8988T (cell line): ENCODE measurements at places on chromosomes 5 and 9.

- no peak for DNase-seq
These were observed 47.1 kb downstream of the ANKH start for GRCh38 chr5:14824499-14824898.

DNA sequence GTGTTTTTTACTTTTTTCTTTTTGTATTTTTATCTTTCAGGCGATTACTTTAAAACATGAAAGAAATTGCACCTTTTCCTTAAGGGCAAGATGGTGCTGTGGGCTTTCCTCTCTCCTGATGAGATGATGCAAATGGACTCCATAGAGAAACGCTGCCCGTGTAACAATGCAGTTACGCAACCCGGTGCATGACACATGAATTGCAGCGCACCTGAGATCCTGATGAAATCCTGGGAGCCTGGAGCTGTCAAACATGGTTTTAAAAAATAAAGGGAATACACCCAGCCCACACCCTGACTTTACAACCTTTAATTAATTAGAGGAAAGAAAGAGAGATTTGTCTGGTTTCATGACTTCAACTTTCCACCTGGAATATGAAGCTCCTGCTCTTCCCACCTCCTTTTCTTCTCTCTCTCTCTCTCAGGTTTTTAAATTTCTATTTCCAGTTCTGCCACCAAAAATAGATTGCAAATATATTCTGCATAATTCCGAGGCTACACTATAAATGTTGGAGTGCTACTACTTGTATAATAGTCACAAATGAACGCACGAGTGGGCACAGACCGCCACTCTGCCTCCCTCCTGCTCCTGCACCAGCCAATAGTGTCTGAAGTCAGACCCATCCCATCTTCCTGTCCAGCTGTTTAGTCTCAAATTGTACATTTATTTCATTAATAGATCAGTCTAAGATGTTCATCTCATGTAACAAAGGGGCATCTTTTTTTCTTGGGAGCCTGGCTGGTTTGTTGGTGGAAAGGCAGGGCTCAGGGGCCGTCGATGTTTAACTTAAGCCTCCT, 179.1 kb downstream of the AUH start:
- DNase-seq, result no peak

GRCh38 chr5:43981556-43981955, 378.6 kb downstream of the NNT start:
- DNase-seq, result no peak

DNA sequence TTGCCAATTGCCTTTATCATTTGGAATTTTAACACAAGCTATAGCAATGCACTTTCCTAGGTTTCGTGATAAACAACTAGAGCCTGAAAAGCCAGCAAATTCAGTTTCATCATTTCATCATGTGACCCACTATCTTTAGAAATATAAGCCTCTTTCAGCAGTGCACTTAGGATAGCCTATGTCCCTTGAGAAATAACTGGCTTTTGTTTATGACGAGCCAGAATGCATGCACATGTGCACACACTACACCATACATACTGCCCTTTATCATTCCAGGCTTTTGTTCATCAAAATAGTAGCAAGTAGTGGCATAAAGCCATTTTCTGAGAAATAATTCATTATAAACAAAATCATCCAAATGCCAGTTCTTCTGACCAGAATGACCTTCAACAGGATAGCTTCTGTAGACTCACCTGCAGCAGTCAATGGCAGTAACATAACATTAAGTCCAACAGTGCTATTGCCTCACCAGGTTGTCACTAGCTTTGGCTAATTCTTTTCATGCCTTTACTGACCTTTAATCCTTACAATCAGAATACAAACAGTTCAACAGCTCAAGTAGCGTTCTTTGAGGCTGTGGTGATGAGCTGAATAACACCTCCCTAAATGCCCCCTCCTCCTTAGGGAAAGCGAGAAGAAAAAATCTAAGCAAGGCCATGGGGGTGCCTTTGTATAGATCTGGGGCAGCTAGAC, 132.3 kb upstream of the SMARCA2 start:
- DNase-seq, result no peak
